ENCODE measurements at places on chromosomes 12 and 14.

- H3K27ac ChIP-seq, result no peak overlapping the region
- H3K4me1 ChIP-seq, result no peaks in the 10 kb centered on the region
- H3K27me3 ChIP-seq, result no peaks in the 10 kb centered on the region
Measured at GRCh38 chr12:1697271-1697670, 6.4 kb downstream of the ADIPOR2 start.

GRCh38 chr12:65881965-65882413 is 57.7 kb downstream of the HMGA2 start:
- peak; percentile 64 for DNase-seq
- H3K4me3 ChIP-seq, result peak overlapping the region; percentile 38
- H3K4me1 ChIP-seq, result peaks cover 76% of the 10 kb centered on the region
- H3K36me3 ChIP-seq, result no peaks in the 10 kb centered on the region
- peak overlapping the region; percentile 90 for H3K27ac ChIP-seq

GRCh38 chr14:68846466-68846865 is 53.6 kb upstream of the ZFP36L1 start:
- no peak overlapping the region for H3K4me3 ChIP-seq
- no peak overlapping the region for H3K27ac ChIP-seq
- H3K27me3 ChIP-seq, result no peaks in the 10 kb centered on the region
- no peak for DNase-seq
- H3K4me1 ChIP-seq, result no peaks in the 10 kb centered on the region

GRCh38 chr12:102427543-102427941 is 52.8 kb downstream of the IGF1 start:
- no peak for DNase-seq
- no peaks in the 10 kb centered on the region for H3K27me3 ChIP-seq
- H3K4me3 ChIP-seq, result no peak overlapping the region
- H3K27ac ChIP-seq, result no peak overlapping the region
- no peaks in the 10 kb centered on the region for H3K4me1 ChIP-seq

DNA sequence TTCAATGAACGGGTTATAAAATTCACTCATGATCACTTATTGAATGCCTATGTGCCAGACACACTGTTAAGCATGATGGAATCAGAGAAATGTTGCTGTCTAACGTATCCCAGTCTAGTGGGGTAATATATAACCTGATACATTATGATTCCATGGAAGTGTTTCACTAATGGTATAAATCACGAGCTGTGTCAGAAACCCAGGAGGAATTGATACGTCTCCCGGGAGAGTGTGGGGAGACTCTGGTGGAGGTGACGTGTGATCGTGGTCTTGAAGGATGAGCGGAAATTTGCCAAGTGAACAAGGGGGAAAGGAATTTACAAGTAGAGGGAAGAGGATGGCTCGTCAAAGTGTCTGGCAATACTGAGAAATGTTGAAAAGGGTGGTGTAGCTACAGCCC is 26.5 kb downstream of the MANSC1 start:
- no peak overlapping the region for H3K27ac ChIP-seq
